ENCODE measurements at places on chromosomes 3 and 15.

GRCh38 chr3:46466871-46467403, 2.2 kb upstream of the LTF start:
- DNase-seq = no peak

DNA sequence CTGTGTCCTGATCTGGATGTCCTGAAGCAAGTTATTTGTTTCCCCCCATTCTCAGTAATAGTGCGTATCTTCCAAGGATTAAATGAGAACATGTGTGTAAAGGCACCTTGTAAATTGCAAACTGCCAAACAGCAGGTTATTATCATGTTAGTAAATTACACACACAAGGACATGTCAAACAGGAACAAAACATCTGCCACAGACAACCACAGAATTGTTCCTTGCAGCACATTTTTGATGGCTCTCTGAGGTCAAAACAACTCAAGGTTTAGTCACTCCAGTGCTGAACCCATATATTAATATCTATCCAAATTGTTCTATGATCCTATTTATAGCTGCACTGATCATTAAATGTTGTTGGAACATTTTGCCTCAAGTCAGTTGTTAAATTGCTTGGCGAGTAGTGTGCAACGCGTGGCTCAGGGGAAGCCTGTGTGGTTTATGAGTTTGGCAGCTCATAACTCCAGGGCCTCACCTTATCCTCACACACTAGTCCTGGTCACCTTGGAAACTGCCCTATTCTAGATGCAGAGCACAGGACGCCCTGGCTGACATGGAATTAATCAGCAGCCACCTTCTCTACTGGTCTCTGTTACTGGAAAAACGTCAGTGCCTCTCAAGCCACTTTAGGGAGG, 46.3 kb upstream of the CDV3 start:
- DNase-seq = no peak

DNA sequence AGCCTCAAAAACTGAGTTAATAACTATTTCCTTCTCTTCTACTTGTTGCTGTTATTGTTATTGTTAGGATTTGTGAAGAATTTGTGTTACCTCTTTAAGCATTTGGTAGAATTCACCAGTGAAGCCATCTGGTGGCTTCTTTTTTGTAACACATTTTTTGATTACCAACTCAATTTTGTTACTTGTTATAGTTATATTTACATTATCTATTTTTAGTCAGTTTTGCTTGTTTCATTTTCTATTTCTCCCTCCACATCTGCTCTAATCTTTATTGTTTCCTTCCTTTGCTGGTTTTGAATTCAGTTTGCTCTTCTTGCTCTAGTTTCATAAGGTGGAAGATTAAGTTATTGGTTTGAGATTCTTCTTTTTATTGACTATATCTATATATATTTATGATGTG, 3.7 kb upstream of the SLC9C1 start:
- no peak for DNase-seq

- no peak for DNase-seq
Measured at GRCh38 chr15:63703641-63704240, 106.6 kb downstream of the FBXL22 start.

DNA sequence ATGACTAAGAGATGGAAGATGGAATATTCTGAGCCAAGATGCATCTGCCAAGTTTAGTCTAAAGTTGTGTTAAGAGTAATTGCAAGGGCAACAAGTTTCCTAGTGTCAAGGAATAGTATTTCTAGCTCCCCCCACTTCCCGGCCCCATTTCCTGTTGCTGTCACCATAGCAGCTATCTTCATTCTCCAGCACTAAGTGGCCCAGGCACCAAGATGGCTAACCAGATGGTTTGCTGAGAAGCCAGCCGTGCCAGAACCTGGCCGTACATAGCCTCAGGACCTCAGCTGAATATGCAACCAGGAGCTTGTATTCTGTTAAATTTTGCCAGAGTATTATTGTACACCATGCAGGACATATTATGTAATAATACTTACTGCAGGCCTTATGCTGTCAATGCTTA, 108.8 kb upstream of the UMPS start:
- no peak for DNase-seq

- no peak for DNase-seq
Measured at GRCh38 chr3:195117978-195118581, 152.9 kb downstream of the XXYLT1 start.

DNA sequence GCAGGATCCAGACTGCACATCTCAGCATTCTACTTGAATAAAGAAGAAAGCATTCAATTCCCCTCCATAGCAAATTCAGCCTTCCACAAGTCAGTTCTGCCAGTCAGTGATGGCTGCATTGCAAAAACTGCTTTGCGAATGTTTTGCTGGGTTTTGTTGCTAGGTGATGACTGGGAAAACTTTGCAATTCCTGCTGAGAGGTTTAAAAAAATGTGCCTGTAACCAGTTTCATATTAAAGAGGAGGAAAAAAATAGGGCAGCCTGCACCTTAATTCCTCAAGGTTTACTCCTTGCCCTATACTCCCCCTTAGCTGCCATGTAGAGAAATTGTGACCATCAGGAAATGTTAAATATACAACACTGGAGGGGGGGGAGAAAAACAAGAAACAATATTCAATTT, 225.6 kb upstream of the ATP11B start:
- DNase-seq = no peak

- DNase-seq = no peak
Measured at GRCh38 chr3:9820946-9821345, 10.9 kb downstream of the TTLL3 start.

- DNase-seq = no peak
Measured at GRCh38 chr3:32423534-32423933, 31.9 kb downstream of the CMTM7 start.

DNA sequence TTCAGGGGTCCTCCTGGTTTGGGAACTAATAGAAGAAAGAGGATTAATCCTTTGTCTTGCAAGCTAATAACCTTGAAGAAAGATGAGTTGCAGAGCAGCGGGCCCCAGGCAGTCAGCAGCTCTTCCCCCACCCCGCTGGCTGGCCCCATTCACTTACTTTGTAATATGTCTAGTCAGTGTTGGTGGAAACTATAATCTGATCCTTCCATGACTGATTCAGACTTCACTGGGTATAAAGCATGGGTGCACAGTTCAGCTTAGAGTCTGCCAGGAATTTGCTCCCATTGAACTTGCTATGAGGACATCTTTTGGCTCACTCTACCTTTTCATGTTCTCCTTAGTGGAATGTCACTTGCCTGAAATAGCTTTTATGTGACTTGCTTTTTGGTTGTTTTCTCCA, 117.7 kb downstream of the CCNL1 start:
- no peak for DNase-seq

DNA sequence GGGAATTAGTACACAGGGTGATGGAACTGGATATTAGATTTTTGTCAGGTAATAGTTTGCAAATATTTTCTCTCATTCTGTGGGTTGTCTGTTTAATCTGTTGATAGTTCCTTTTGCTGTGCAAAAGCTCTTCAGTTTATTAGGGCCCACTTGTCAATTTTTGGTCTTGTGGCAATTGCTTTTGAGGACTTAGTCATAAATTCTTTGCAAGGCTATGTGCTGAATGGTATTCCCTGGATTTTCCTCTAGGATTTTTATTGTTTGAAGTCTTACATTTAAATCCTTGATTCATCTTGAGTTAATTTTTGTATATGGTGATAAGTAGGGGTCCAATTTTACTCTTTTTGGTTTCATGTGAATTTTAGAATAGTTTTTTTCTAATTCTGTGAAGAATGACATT, 111.3 kb downstream of the ARRDC4 start:
- DNase-seq = no peak

DNA sequence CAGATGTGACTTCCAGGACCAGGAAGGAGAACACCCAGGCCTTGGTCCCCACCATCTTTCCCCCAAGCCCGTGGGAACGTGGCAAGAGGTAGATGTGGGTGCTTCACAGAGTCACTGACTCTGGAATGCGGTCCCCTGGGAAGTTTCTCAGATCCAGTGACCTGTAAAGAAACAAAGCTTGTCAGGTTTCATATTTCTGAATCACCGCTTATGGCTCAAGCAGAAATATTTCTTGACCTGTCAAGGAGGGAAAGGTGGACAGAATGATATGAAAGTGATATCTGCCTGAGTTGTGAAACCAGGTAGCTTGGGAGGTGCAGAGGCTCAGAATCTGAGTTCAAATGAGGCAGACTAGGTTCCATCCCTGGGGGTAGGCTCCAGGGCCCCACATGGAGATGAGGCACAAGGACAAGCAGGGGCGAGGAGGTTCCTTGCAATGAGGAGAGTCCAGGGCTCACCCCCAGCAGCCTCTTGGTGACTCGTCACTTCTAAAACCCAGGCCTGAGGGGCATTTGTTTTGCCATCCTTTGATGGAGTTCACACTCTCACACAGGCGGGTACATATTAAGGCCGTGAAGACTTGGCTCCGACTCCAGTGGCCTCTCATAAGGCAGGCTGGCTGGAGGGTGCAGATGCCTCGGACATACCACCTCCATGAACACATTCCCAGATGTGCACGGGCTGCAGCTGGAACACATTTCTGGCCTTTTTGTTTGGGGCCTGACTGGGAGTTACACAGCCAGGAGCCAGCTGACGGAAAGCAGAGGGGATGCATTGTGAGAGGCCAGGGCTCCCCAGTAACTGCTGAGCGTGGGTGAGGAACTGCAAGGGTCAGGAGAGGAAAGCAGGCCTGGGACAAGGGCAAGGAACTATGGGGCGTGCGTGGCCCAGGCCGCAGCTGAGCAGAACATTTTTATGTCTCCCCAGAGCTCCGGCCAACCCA, 1.3 kb downstream of the CILP start:
- DNase-seq = no peak

DNA sequence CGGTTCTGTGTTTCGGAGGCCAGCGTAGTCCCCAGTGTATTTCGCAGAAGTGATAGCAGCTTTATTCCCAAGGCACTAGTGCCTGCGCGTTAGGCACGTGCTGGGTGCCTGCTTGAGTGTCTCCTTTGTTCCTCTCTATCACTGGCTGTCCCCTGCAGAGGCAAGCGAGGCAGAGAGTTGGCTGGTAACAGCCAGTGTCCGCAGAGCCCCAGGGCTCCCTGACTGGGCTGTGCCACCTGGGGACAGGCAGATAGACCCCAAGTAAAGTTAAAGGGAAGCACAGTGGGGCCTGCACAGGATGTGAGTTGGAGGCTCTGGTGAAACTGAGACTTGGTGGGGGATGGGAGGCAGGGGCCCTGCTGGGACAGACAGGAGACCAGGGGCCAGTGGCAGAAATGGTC, 50.7 kb downstream of the APBA2 start:
- DNase-seq = no peak

DNA sequence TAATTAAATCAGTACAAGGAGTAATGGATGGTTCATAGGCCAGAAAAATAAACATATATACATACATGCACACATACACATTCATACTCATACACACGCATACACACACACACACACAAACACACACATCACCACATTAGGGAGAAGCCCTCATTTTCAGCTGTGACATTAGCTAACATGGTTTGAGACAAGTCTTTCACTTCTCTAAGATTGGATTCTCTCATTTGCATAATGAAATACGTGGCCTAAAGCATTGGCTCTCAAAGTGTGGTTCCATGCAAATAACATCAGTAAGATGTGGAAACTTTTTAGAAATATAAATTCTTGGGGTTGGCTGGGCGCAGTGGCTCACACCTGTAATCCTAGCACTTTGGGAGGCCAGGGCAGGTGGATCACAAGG, 452.6 kb downstream of the TAFA4 start:
- DNase-seq = no peak

GRCh38 chr3:98359993-98360675, 6.5 kb downstream of the OR5K4 start:
- no peak for DNase-seq

DNA sequence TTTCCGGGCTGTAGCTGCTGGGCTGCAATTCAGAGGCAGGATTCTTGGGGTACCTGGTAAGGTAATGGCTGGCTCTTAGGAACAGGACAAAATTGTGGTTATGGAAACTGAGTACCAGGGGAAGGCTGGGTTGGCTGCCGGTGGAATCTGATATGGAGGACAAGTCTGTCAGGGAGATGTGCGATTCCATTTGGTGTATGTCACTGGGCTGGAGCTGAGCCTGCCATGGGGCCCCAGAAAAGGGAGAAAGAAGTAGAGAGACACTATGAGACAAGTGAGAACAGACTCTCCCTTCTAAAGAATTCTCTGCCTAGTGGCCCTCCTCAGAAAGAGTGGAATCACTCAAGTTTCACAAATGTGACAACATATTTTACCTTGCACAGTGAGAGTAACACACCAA, 368.2 kb upstream of the ROPN1 start:
- no peak for DNase-seq

DNA sequence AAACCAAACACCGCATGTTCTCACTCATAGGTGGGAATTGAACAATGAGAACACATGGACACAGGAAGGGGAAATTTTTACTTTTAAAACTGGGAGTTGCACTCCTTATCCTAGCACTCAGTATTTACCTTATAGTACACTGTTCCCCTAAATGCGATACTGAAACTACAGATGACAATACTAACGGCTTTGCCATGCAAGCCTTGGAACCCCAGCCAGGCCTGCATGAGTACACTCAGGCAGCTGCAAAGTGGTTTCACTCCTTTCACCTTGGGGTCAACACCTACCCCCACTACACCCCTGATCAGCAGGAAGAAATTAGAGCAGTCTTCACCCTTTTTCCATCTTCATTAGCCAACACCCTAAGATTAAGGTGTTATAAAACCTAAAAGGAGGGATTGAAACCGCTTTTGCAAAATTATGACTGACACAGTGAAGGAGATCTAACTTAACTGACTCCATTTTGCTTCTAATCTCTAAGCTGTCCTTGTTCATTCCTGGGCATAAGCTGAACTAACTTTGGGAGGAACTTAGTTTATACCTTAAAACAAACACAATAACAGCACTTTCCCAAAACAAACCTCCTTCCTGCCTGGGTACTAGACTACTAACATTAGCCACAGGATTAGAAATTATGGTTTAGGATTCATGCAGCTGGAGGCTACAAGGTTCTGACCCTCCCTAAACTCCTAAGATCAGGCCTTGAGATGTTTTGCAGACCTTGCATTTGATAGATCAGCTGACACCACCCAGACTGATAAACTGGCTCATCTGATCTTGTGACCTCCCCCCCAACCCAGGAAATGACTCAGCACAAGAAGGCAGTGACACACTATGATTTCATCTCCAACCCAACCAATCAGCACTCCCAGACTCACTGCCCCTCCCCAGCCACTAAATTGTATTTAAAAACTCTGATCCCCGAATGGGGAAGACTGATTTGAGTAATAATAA, 452.1 kb upstream of the PPP2R3A start:
- DNase-seq = no peak

DNA sequence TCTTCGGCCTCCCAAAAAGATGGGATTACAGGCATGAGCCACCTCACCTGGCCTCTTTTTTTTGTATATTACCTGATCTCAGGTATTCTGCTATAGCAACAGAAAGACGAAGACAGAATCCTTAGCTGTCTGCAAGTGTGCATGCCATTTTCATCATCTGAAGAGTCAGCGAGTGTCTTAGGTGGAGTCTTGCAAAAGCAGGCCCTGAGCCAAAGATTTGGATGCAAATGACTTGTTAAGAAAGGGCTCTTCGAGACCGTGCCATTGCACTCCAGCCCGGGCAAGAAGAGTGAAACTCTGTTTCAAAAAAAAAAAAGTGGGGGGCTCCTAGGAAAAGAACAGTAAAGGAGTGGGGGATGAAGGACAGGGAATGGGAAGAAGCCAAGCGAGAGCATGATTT, 10.2 kb upstream of the TRIM69 start:
- no peak for DNase-seq

- DNase-seq = no peak
Measured at GRCh38 chr3:55899887-55900286, 412.8 kb upstream of the WNT5A start.

- DNase-seq = no peak
Measured at GRCh38 chr15:68010361-68011153, 43.6 kb upstream of the PIAS1 start.

- no peak for DNase-seq
Measured at GRCh38 chr3:195365371-195365770, 77.4 kb downstream of the ACAP2 start.

- DNase-seq = no peak
Measured at GRCh38 chr3:36733723-36734122, 30.6 kb downstream of the DCLK3 start.

Measured in AG04449 (cell line).